ENCODE measurements at places on chromosomes 7 and 10.
A peak's percentile ranks its signal among the peaks of the same experiment; 100 is the strongest.

DNA sequence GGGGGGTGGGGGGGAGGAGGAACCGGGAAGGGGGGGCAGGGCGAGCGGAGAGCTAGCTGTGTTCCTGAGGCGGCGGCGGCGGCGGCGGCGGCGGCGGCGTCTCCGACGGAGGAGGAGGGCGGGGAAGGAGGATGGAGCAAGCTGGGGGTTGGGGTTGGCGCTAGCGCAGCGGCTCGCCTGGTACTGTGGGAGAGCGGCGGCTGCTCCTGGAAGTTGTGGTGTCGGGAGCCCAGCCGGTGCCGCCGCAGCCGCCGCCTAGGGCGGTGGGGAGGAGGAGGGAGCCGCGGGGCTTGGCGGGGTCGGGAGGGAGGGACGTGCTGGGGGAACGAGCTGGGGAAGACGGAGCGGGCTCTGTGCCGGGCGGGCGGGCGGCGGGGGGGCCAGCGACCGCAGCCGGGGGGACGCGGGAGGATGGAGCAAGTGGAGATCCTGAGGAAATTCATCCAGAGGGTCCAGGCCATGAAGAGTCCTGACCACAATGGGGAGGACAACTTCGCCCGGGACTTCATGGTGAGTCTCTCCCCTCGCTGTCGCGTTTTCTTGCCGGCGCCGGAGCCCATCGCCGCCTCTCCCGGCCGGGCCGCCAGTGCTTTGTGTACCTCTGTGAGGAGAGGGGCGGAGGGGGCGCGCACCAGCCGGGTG is at the start of gene PTPN12:
Gene PTPN12, plus strand, starts transcription at position 160 of the 642 bp plus-strand sequence. Its CDS starts 252 bp downstream, at position 412.
- no peak for DNase-seq

- no peak for DNase-seq
Measured at GRCh38 chr7:18018296-18019215, 9.1 kb downstream of the PRPS1L1 start.

DNA sequence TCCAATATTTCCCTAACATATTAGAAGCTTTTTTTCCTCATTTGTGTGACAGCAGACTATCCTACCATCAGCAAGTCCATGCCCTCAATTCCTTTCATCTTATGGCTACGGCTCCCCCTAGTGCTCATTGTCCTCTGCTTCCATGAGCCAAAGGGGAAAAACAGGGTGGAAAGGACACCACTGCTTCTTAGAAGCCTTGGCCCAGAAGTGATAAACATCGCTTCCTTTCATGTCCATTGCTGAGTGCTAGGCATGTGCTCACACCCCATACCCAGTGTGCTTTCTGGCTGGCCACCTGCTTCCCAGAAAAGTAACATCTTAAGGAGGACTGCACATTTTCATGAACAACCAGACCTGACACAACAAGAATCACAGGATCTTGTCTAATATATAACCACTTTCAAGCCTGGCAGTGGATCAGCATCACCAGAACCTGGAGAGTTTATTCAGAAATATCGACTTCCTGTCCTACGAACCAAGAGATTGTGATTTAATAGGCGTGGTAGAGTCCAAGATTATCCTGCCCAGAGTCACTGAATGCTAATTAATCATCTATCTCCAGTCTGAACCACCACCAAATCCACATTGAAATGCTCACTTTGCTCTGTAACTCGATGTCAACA is 650.5 kb upstream of the SORCS1 start:
- DNase-seq = no peak

GRCh38 chr7:78562191-78562590 is 763.6 kb downstream of the PHTF2 start:
- peak; percentile 18 for DNase-seq

DNA sequence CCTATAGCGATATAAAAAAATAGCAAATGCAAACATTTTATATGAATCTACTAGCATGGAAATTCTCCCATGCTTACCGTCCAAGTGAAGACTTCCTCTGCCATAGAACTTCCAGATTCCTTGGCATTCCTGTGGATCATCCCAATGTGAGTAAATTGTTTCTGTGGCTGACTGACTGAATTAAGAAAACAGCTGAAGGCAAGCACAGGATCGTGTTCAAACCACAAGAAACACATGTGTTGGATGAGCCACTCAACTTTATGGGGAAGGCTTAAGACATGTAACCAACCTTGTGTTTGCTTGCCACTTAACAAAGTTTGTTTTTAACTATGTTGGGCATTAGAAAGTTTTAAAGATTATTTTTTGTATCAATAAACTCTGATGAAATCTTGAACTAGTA is 2.6 kb upstream of the MYPN start:
- peak; percentile 47 for DNase-seq

DNA sequence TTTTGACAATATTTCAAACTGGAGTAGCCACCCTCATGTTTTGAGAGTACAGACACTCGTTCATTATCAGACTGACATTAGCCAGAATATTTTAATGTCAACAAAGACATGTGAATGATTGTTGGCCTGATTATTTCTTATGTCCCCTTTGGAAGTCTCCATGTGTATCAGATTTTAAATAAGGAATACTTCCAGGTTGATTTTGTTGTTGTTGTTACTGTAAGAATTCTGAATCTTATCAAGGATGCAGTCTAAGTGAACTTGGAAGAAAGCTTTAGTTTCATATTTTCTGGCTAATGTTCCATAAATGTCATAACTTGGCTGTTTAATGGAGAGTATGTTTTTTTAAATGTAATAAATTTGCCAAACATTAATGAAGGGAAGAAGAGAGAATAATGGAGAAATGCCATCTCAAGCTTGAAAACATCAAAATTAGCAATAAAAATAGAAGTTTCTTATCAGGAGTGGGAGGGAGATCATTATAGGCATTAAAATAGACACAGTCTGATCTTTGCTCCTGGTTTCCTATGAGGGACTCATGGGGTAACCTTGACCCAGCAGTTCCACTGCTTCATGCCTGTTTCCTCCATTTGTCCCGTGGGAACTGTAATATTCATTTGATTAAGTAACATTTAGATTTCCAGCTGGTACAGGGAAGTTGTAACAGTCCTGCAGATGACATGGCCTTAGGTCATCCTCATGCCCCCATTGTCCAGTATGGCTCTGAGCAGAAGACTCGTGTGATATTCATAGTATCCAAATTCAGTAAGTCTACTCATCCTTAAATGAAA is 122.4 kb upstream of the KIAA1217 start:
- DNase-seq = no peak

DNA sequence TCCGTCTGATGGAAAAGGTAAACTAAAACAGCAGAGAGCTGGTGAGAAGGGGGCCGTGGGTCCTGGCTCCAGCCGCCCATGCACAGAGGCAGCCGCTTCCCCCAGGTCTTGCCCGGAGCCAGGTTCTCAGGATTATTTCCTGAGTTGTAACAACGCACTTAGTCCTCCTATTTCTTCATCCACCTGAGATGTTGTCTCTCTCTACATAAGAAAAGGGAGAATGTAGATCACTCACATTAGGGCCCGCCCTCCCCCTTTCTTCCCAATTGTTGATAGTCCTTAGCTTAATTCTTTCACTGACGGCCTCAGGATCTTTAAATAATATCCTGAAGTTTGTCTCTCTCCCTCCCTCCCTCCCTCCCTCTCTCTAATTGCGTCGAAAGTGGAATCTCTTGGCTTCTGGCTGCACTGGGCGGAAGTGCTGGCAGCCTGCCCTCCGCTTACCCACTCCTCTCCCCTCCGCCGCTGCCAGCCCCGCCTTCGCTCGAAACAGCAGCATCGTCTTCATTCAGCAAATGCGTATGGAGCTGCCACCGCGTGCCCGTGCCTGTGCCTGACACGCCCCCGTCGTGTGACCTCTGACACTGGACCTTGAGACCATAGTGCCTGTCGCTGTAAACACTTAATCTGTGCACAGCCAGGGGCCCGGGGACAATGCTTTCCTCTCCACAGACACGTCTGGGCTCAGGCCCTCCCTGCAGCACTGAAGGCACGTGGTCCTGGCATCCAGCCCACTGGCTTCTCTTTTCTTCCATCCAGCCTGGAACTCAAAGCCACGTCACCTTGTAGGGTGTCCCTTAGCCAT is 174.5 kb upstream of the PPP2R2D start:
- no peak for DNase-seq

All from SK-N-MC (cell line).